ENCODE measurements at places on chromosomes 4 and X. TPM values are rescaled to one million over a fixed set of nuclear protein-coding genes. Genes with fewer than 3 reads are reported as not detected.

GRCh38 chrX:24355095-24355494 is 5.3 kb upstream of the SUPT20HL1 start:
- H3K4me3 ChIP-seq, result no peak overlapping the region
- H3K27ac ChIP-seq, result no peak overlapping the region
- H3K27me3 ChIP-seq, result no peaks in the 10 kb centered on the region
- H3K36me3 ChIP-seq, result no peaks in the 10 kb centered on the region

DNA sequence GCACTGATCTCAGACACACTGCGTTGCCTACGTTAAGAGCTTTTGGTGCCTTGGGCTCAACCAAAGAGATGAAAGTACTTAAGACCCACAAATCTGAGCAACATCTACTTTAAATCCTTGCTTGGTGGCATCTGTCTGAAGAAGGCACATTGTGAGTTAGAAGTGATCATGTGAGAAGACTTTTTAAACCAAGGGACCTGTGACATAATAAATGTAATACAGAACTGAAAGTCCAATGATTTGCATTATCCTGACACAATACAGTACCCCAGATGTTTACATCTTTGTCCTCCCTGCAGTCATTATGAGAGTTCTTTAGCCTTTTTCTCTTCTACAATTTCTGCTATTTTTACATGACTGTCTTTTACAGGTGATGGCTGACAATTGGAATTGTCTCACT is 96.7 kb upstream of the FTHL17 start:
- no peak for DNase-seq
- no peak overlapping the region for H3K4me3 ChIP-seq
- no peaks in the 10 kb centered on the region for H3K36me3 ChIP-seq
- H3K27me3 ChIP-seq, result no peaks in the 10 kb centered on the region
- no peak overlapping the region for H3K27ac ChIP-seq

DNA sequence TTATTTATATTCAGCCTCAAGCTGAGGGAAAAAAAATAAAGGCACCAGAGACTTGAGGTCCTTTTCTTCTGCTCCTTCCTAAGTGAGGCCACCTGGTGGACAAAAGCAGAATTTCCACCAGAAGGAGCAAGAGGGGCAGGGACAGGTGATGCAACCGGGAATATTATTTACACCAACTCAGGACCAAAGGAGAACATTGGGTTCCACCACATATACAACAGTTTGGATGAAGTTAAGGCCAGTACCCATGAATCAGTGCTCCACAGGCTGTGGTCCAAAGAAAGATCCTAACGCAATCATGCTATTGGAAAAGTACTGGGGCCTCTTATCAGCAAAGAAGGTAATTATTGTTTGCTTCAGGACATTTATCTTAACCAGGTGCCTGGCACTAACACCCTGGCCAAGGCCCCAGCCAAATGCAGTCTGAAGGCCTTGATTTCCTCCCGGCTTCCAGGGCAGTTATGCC is 57.4 kb downstream of the TSC22D3 start:
- H3K4me3 ChIP-seq, result no peak overlapping the region
- H3K36me3 ChIP-seq, result peaks cover 31% of the 10 kb centered on the region
- H3K27me3 ChIP-seq, result no peaks in the 10 kb centered on the region
- peaks cover 42% of the 10 kb centered on the region for H3K4me1 ChIP-seq

- H3K36me3 ChIP-seq, result peaks cover 18% of the 10 kb centered on the region
- H3K27ac ChIP-seq, result no peak overlapping the region
- no peak overlapping the region for H3K4me3 ChIP-seq
- H3K4me1 ChIP-seq, result no peaks in the 10 kb centered on the region
- DNase-seq, result no peak
Observed at GRCh38 chrX:85065512-85066198, 62.0 kb downstream of the APOOL start.

GRCh38 chr4:128688033-128688721 is 121.3 kb upstream of the JADE1 start:
- no peak overlapping the region for H3K4me3 ChIP-seq
- H3K36me3 ChIP-seq, result no peaks in the 10 kb centered on the region
- H3K27ac ChIP-seq, result no peak overlapping the region
- peaks cover 5% of the 10 kb centered on the region for H3K27me3 ChIP-seq
- no peaks in the 10 kb centered on the region for H3K4me1 ChIP-seq
- no peak for DNase-seq

DNA sequence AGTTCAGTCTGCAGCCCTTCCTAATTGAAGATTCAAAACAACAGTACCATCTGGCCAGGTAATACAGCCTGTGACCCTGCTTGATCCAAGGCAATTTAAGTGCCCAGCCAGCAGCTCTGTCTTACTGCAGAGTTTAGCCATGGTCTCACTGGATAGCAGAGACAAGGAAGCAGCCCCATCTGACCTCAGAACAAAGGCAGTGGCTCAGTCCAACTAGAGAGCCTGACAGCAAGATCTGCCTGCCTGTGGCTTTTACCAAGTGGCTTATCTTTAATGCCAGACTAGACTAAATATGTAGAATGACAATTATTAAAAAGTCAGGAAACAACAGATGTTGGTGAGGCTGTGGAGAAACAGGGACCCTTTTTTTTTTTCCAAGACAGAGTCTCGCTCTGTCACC is 293.4 kb downstream of the DTHD1 start:
- H3K4me3 ChIP-seq, result no peak overlapping the region
- no peak overlapping the region for H3K27ac ChIP-seq

GRCh38 chr4:649751-650310 is 24.2 kb downstream of the ATP5ME start:
- peaks cover 2% of the 10 kb centered on the region for H3K4me1 ChIP-seq
- no peaks in the 10 kb centered on the region for H3K36me3 ChIP-seq
- H3K27me3 ChIP-seq, result peaks cover 3% of the 10 kb centered on the region
- no peak for DNase-seq

DNA sequence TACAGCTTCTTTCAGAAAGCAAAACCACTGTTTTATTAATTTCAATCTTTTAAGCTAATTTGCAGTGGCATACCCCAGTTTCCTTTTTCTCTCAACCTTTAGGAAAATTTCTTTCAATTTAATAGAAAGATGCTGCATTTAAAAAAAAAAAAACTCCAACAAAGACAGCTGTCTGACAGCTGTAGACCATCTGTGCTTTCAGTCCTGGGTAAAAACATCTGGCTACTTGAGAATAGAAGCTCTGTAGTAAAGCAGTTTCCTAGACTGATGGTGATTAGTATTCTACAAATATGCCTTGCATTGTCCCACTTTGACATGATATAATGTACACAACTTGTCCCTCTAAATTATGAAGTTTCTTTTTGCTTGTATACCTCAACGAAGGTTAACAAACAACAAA is 197.8 kb downstream of the EDA start:
- no peak for DNase-seq
- H3K4me1 ChIP-seq, result peaks cover 8% of the 10 kb centered on the region
- H3K36me3 ChIP-seq, result no peaks in the 10 kb centered on the region
- H3K27ac ChIP-seq, result no peak overlapping the region

DNA sequence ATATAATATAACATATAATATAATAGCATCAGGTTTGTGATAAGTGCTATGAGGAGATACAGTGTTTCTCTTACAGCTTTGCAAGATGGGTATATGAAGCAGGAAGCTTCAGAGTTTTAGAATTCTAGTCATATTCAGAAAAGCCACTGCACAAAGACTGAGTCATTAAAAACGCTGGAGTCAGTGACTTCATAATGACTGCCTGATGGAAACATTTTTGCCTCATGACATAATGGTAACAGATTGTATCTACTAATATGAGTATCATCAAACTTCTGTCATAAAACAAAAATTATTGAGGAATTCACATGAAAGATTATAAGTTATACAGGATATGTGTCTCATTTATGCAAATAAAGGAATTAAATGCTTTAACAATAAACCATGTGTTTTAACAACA is 46.8 kb downstream of the EPHA5 start:
- H3K27ac ChIP-seq, result no peak overlapping the region
- H3K4me1 ChIP-seq, result no peaks in the 10 kb centered on the region
- no peaks in the 10 kb centered on the region for H3K36me3 ChIP-seq
- H3K4me3 ChIP-seq, result no peak overlapping the region
- H3K27me3 ChIP-seq, result no peaks in the 10 kb centered on the region
- DNase-seq, result no peak

- no peaks in the 10 kb centered on the region for H3K36me3 ChIP-seq
- no peak for DNase-seq
- no peak overlapping the region for H3K27ac ChIP-seq
- H3K27me3 ChIP-seq, result no peaks in the 10 kb centered on the region
- no peaks in the 10 kb centered on the region for H3K4me1 ChIP-seq
- no peak overlapping the region for H3K4me3 ChIP-seq
Observed at GRCh38 chr4:176746846-176747245, 45.9 kb downstream of the VEGFC start.

DNA sequence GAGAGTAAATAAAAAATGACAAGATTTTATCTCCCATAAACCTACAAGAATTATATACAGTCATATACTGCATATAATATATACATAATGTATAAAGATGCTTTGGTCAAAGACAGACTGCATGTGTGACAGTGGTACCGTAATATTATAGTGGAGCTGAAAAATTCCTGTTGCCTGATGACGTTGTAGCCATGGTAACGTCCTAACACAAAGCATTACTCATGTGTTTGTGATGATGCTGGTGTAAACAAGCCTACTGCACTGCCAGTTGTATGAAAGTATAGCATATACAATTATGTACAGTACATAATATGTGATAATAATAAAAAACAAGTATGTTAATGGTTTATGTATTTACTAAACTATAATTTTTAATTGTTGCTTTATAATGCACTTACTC is 245.2 kb upstream of the CENPE start:
- H3K4me1 ChIP-seq, result no peaks in the 10 kb centered on the region
- H3K27ac ChIP-seq, result no peak overlapping the region
- no peak for DNase-seq
- no peaks in the 10 kb centered on the region for H3K36me3 ChIP-seq

GRCh38 chr4:131084997-131085396 is 1989.0 kb downstream of the C4orf33 start:
- H3K4me1 ChIP-seq, result no peaks in the 10 kb centered on the region
- no peaks in the 10 kb centered on the region for H3K27me3 ChIP-seq
- no peak for DNase-seq
- H3K36me3 ChIP-seq, result no peaks in the 10 kb centered on the region
- H3K4me3 ChIP-seq, result no peak overlapping the region

GRCh38 chr4:30962939-30963338 is 242.8 kb downstream of the PCDH7 start:
- no peak overlapping the region for H3K27ac ChIP-seq
- no peaks in the 10 kb centered on the region for H3K36me3 ChIP-seq
- no peak overlapping the region for H3K4me3 ChIP-seq
- no peaks in the 10 kb centered on the region for H3K27me3 ChIP-seq
- no peak for DNase-seq
- no peaks in the 10 kb centered on the region for H3K4me1 ChIP-seq

DNA sequence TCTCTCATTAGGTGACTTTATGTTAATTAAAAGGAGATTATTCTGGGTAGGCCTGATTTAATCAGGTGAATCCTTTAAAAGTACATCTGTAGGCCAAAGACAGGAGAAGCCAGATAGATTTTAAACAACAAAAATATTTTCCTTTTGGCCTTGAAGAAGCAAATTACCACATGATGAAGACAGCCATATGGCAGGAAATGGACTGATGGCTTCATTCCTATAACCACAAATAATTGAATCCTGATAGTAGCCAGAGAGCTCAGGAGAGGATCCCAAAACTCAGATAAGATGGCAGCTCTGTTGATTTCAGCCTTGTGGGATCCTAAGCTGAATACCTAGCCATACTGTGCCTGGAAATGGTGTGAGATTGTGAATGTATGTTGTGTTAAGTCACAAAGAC is 66.1 kb upstream of the PRKX start:
- no peak overlapping the region for H3K27ac ChIP-seq
- no peaks in the 10 kb centered on the region for H3K36me3 ChIP-seq
- H3K27me3 ChIP-seq, result no peaks in the 10 kb centered on the region
- no peak overlapping the region for H3K4me3 ChIP-seq
- DNase-seq, result no peak
- H3K4me1 ChIP-seq, result peaks cover 14% of the 10 kb centered on the region

- no peaks in the 10 kb centered on the region for H3K27me3 ChIP-seq
- no peaks in the 10 kb centered on the region for H3K36me3 ChIP-seq
- no peaks in the 10 kb centered on the region for H3K4me1 ChIP-seq
Observed at GRCh38 chrX:142156567-142156966, 48.5 kb downstream of the MAGEC2 start.

- no peaks in the 10 kb centered on the region for H3K27me3 ChIP-seq
- no peaks in the 10 kb centered on the region for H3K4me1 ChIP-seq
- no peaks in the 10 kb centered on the region for H3K36me3 ChIP-seq
- no peak for DNase-seq
- H3K4me3 ChIP-seq, result no peak overlapping the region
- no peak overlapping the region for H3K27ac ChIP-seq
Observed at GRCh38 chrX:136168929-136169735, 21.8 kb downstream of the FHL1 start.

APBB2 gene
- total RNA-seq, result 0.75 TPM

EVC gene
- 4.7 TPM for total RNA-seq

GPR143 gene
- total RNA-seq, result not detected

NXF2 gene
- not detected for total RNA-seq

NHSL2 gene
- 7.9 TPM for total RNA-seq

PPP3CA gene
- 45.5 TPM for total RNA-seq

TCEAL2 gene
- not detected for total RNA-seq

MAOB gene
- total RNA-seq, result not detected

SUPT20HL2 gene
- total RNA-seq, result not detected

TFE3 gene
- total RNA-seq, result 32.2 TPM

Measured in activated CD4-positive, alpha-beta memory T cell treated with anti-CD3 and anti-CD28 coated beads, Interleukin-2, amount 10 ng/mL, durations not matched to agents 7 days and 5 days (primary cell).